T-helper 2 cell treated with Interferon-gamma antibody and Interleukin-4, amounts not matched to agents 5 μg/mL and 100 μg/mL, for 36 hours (primary cell): ENCODE measurements at places on chromosomes 7 and 10.

DNA sequence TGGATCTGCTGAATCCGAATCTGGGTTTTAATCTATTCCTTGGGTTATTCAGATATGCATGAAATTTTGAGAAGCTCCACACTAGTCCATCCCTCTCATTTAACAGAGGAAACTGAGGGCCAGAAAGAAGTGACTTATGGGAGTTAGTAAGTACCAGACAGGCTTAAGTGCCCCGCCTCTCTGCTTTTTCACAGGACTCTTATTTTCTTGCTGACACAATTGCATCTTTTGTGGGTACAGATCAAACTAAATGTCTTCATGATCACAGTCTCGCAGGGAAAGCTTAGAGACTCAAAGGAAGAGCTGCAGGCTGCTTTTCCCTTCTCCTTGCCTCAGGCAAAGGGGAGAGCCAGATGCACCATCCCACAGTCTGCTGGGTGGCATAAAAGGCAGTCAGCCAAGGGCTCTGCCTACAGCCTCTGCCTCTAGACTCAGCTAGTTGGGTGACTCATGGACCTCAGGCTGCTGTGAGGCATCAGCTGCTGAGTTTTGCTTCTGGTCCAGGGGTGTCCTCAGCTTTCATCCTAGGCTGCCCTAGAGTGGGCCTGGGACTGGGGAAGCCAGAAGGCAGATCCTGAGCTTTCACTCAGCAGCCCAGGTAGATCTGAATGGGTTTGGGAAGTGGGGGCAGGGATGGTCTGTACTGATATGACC, 11.6 kb downstream of the GOLGA7B start:
- DNase-seq: no peak

GRCh38 chr7:24406053-24406788, 122.2 kb downstream of the NPY start:
- no peak for DNase-seq

DNA sequence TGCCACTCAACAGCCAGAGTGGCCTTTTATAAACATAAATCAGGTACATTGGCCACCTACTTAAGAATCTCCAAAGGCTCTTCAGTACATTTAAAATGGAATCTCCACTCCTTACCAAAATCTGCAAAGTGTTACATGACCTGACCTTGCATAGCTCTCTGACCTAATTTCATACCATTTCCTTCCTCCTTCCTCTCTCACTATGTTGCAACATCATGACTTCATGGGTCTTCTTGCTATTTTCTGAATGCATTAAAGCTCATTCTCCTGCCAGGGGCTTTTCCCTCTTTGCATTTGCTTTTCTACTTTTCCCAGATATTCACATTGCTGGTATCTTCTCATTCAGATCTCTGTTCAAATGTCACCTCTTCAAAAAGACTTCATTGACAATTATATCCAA, 22.1 kb upstream of the PPP1R17 start:
- no peak for DNase-seq

DNA sequence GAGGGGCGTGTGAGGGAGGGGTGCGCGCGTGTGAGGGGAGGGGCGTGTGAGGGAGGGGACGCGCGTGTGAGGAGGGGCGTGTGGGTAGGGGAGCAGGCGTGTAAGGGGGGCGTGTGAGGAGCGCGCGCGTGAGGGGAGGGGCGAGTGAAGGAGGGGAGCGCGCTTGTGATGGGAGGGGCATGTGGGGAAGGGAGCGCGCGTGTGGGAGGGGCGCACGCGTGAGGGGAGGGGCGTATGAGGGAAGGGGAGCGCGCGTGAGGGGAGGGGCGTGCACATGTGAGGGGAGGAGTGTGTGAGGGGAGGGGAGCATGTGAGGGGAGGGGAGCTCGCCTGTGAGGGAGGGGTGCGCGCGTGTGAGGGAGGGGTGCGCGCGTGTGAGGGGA, 19.1 kb downstream of the MXI1 start:
- DNase-seq: peak; percentile 73

GRCh38 chr10:111370101-111370500, 293.3 kb downstream of the ADRA2A start:
- DNase-seq: no peak

- DNase-seq: no peak
These were observed 613.1 kb downstream of the SUGCT start for GRCh38 chr7:40747856-40748255.

GRCh38 chr7:32588657-32589056, 93.4 kb downstream of the AVL9 start:
- DNase-seq: peak; percentile 45

DNA sequence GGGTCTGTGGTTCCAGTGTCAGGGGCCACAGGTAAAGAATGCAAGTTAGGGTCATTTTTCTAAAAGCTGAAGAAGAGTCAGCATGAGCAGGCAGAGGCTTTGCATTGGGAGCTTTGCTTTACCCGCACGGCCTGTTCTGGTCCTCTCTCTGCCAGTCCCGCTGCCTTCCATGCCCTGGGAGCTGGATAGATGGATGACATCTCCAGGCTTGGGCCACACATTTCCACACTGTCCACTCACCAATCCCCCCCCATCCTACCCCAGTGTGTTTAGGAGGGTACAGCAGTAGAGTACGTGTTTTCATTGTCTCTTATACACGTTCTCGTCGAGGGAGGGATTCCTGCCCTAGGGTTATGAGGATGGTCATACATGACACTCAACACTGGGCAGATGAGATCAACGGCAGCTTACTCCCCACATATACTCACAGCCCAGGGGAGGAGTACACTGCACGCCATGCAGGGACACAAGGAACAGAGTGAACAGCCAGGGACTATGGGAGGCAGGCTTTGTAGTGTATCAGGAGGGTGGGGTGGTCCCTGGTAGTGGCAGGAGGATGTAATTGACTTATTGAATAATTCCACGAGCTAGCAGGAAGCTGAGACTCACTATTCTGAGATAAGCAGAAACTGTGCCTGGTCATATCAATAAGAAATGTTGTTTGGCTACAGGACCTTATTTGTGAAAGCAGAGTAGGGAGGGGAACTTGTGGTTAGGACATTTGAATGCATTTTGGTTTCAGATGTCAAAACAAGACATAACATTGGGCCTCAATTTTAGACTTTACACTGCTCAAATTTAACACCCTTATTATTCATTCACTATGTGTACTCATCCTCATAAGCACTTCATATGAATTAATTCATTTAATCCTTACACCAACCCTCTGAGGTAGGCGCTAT, 36.6 kb downstream of the PLPP4 start:
- no peak for DNase-seq

- DNase-seq: no peak
These were observed 97.0 kb upstream of the PALS2 start for GRCh38 chr7:24476227-24476626.

DNA sequence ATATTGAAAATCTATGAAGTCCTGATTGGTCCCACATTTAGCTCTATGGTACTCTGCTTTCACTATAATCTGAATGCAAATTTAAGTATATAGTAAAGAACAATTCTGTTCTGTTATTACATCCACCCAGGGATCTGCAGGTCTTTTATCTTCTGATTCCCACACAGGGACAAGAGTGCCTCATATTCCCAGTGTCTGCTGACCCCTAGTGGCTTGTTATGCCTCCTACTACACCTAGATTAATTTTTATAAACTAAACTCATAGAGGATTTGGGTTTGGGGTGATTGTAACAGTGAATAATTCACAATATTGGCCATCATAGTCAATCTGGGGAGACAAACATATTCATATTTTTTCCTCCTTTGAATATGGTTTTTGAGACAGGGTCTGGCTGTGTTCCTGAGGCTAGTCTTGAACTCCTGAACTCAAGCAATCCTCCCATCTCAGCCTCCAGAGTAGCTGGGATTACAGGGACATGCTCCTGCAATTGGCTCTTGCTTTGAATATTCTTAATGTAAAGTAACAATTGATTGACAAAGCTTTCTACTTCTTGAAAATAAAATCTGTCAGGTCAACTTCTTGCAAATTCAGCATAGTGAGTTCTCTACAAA, 282.1 kb downstream of the KCND2 start:
- no peak for DNase-seq

- no peak for DNase-seq
These were observed 126.0 kb downstream of the SGMS1 start for GRCh38 chr10:50497758-50498157.

DNA sequence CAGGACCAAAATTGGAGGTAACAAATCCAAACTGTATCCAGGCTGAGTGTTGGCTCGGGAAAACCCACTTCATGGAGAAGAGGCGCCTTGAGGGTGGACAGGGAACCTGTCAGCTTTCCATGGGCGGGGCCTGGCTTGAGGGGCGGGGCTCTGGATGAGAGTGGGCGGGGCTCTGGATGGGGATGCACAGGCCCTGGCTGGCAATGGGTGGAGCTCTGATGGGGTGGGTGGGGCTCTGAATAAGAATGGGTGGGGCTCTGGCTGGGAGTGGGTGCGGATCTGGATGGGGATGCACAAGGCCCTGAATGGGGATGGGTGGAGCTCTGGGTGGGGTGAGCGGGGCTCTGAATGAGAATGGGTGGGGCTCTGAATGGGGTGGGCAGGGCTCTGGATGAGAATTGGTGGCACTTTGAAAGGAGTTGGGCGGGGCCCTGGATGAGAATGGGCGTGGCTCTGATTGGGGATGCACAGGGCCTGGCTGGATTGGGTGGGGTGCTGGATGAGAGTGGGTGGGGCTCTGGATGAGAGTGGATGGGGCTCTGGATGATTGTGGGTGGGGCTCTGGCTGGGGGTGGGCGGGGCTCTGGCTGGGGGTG, 96.6 kb upstream of the NPTX2 start:
- DNase-seq: no peak

DNA sequence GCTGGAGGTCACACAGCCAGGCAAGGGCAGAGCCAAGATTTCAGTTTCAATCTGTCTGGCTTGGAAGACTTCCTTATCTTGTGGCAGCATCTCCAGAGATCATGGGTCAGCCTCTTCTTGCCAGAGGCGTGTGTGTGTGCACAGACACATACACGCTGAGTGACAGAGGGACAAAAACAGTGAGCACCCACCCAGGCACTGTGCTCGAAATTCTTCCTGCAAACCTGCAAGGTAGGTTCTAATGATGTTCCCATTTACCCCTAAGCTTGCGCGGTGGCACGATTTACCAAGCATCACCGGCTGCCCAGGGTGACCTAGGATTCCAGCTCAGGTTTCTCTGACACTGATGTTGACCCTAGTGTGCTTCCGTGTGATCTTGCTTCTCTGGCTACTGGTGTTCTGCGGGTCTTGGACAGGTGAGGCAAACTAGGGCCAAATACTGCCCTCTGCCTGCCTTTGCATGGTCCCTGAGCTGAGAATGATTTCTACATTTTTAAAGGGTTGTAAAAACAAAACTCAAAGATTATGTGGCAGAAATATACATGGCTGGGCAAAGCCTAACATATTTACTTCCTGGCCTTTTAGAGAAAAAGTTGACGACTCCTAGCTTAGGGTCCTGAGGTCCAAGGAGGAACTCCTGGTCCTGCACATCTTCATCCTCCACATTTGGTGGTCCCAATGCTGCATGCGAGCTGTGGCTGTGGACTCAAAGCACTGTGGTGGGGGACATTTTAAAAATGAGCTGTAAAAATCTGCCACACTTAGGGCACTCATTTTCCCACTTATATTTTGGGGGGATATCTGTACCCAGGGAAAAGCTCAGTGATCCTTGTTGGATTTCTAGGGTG, 268.5 kb downstream of the RPS24 start:
- no peak for DNase-seq

DNA sequence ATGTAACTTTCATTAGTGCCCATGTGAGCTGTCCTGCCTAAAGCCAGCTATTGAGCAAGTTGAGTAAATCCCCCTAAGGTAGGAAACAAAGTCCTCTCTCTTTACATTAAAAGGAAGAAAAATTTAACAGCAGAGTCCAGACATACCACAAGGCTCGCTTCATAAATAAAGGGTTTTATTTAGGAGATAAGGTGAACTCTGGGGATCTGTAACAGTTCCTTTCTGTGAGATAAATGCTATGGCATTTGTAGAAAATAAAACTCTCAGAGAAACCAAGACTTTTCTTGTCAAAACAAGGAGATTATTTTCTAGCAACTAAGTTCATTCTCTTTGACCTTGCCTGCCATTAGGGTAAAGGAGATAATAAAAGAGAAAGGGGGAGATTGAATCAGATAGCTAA, 32.3 kb upstream of the LYZL1 start:
- no peak for DNase-seq

GRCh38 chr10:7119325-7120015, 291.4 kb downstream of the SFMBT2 start:
- DNase-seq: no peak

DNA sequence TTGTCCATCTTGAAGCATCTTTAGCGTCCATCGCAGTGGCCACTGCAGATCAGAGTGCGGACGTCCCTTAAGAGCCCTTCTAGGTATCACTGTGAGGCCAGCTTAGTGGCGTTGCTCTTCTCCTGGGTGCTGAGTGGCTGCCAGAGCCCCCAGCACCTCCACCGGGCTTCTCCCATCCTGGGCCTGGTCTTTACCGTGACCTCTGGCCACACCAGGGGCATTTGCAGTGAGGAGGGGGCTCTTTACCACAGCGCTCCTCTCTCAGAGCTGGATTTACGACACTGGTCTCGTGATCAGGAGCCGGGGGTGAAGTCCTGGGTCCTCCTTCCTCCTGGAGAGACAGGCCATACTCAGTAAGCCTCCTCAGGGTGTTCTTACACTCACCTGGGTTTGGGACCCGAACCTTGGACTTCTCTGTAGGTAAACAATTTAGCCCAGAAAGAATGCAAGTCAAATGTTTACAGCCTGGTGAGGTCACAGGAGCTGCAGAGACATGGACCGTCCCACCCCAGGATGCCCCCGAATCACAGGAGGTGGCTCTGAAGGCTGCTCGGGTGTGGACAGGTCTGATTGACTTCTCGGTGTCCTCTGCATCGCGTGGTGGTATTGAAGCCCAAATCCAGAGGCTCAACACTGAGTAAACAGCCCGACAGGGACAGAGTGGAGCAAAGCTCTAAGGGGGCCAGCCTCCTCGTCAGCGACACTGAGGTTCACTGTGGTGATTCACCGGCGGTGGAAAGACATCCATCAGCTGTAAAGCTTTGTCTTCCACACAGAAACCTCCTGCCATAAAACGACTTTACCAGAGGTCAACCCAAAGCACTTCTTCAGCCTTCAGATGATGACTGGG, 33.0 kb downstream of the JAKMIP3 start:
- DNase-seq: no peak

GRCh38 chr7:23136216-23136615, 30.6 kb downstream of the KLHL7 start:
- DNase-seq: no peak

DNA sequence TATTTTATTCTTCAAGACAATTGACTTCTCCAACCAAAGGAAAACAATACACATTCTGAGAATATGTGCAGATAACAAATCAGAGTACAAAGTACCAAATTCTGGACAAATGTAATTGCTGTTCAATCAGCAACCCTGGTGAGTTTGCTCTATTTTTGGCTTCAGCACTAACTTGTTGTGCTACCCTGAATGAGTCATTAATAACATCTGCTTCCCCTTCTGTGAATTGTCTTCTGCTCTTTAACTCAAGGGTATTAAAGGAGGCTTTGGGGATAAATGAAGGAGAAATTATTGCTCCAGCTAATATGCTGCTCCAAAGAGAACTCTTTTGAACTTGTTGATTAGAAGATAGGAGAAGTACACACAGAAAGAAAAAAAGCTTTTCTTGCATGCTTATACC, 459.3 kb downstream of the HTR7 start:
- DNase-seq: no peak

DNA sequence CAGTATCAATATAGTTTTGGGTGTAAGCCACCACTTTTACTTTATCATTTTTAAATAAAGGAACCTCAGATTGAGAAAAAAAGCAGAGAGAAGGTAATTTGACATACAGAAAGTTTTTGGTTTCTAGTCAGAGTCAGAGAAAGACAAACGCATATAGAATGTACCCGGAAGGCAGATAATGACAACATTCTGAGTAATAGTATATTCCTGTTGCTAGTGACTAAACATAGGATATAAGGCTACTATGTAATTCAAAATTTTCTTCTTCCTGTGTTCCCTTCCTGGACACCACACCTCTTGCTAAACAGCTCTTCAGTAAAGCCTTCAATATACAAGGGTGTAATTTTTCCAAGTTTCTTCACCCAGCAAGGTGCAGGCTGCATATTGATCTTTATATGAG, 597.6 kb downstream of the PCDH15 start:
- DNase-seq: no peak
